ENCODE measurements at places on chromosomes 3 and 15.

DNA sequence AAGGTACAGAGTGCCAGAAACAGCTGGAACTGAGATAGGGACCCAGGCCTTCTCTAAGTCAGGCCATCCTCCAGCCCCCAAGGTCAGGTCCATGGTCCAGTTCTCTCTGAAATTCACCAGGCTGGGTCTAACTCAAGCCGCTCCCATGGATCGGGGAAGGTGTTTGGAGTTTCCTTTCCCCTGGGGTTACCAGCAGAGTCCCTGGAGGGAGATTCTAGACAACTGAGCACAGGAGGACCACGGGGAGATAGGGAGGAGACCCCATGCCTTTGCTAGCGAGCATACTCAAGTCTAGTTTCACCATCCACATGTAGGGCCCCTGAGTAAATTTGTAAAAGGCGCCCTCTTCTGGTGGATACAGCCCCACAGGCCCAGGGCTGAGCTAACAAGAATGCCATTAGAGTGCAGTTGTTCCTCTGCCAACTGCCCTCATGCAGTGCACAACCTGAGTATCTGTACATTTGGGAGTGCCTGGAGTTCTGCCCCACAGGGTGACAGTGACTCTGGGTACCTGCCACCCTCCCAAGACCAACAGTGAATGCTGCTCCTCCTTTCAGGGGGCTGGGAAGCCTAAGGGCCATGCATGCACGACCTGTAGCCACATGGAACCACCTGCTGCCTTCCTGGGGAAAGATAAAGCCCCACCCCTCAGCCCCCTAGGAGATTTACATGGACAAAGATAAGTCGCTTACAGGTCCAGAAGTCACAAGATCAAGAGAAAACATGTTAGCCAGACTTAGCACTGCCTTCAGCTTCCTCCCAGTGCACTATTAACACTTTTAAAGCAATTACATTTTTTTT, 89.0 kb downstream of the IQSEC1 start:
- peak; percentile 72 for DNase-seq

- DNase-seq: no peak
These were observed 232.5 kb downstream of the SHQ1 start for GRCh38 chr3:72615776-72616175.

GRCh38 chr3:157175691-157176507, 16.0 kb upstream of the CCNL1 start:
- peak; percentile 38 for DNase-seq

DNA sequence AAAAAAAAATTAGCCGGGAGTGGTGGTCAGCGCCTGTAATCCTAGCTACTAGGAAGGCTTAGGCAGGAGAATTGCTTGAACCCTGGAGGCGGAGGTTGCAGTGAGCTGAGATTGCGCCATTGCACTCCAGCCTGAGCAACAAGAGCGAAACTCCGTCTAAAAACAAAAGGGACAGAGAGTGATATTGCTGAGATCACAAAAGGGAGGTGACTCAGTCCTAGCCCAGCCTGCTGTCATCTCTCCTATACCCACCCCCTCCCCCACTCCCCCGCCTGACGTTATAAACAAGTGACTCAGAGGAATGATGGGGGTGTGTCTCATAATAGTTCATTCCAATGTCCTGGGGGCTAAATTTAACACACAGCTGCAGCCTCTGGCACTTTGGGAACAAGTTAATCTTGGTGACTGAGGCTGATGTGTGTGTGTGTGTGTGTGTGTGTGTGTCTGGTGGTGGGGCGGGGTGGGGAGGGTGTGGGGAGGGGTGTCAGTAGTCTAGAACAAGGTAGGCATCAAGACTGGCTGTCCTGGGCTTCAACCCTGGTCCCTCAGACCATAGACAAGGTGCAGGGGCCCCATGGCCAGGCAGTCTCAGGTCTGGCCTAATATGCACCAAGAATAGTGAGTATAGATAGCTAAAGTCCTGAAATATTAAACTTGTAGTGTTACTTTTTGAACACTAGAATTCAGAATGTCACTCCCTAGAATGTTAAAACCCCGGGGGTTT, 1.3 kb upstream of the KLHL40 start:
- peak; percentile 75 for DNase-seq

DNA sequence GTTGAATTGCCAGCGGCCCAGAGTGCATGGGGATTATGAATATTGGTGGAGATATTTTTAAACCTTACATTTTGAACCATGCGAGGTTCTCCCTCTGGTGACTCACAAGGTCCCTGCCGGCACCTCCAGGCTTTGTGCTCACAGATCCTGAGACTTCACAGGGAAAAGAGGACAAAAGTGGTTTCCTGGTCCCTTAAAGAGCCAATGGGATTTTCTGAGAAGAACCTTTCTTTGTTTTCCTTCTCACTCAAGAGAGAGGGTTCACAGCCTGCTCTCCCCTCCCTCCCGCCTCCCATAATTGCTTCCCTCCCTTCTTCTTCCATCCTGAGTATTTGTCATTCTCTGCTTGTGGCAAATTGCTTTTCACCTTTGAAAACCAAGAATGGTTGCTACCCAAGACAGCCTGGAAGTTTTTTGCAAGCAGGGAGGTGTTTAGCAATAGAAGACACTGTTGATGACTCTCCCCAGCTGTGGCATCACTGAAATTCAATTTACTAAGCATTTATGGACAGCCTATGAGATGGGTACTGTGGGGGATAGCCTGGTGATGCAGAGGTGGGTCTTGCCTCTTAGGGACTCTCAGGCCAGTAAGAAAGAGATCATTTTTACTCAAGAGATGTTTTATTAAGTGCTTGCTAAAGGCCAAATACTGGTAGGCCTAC, 76.6 kb downstream of the CPN2 start:
- DNase-seq: no peak

GRCh38 chr3:119145128-119145499, 851 bp upstream of the TEX55 start:
- no peak for DNase-seq

GRCh38 chr3:177595530-177596188, 398.4 kb upstream of the TBL1XR1 start:
- DNase-seq: no peak

DNA sequence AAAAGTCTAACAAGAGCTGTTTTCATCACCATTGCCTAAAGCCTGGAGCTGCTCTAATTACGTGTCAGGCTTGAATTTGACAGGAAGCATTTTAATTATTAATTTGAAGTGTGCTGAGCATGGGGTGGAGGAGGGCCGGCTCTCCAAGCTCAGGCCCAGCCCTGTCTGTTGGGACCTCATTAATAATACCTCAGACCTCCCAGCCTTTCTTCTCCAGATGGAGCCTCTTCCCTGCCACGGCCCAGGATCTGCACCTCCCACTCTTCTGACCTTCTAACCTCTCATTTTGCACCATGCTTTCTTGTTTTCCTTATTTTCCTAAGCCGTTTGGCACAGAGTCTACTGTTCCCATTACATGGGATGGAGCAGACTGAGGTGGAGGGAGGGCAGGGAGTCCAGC, 30.0 kb downstream of the INSYN1 start:
- no peak for DNase-seq

GRCh38 chr15:67089217-67090193, 24.1 kb downstream of the SMAD3 start:
- DNase-seq: no peak

DNA sequence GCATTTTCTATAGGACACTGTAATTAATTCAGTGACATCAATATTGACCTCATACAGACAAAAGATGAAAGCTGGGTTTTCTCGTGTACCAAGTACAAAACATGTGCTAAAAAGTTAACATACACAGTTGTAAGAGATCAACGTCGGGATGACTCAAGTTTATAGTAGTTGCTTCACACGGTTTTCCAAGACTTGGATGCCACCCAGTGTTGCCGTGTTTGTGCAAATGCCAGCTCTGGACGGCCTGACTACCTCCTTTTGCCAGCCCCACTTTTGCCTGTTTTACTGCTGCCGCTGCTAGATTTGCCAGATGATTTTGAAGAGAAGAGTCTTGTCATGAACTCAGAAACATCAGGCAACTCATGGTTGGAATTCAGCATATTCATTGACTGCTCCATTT, 17.6 kb downstream of the EMC7 start:
- peak; percentile 9 for DNase-seq

- DNase-seq: no peak
These were observed 4.0 kb downstream of the NEDD4 start for GRCh38 chr15:55989383-55989782.

DNA sequence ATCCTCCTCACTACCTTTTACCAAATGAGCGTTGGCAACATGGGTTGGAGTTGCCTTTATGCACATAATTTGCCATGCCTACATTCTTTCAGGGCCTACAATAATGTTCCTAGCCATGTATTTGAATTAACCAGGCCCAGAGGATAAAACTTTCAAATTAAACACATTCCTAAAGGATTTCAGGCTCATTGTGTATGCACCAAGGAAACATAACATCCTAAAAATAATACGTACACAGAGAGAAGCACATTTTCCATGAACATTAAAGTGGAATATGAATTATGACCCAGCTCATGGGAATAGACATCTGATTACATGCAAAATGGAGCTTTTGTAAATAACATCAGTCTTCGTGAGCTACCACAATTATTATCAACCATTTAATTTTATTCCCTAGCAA, 203.3 kb downstream of the RORA start:
- no peak for DNase-seq
